ENCODE measurements at places on chromosomes 4 and X. TPM values are rescaled to one million over a fixed set of nuclear protein-coding genes. Genes with fewer than 3 reads are reported as not detected.

GRCh38 chr4:165844161-165844560 lies 28.9 kb upstream of the TLL1 start:
- no peaks in the 10 kb centered on the region for H3K36me3 ChIP-seq
- no peak overlapping the region for H3K4me3 ChIP-seq
- H3K27me3 ChIP-seq, result no peaks in the 10 kb centered on the region

- no peaks in the 10 kb centered on the region for H3K36me3 ChIP-seq
- no peak for DNase-seq
- H3K27ac ChIP-seq, result peak overlapping the region; percentile 47
- H3K4me1 ChIP-seq, result peaks cover 14% of the 10 kb centered on the region
- H3K4me3 ChIP-seq, result no peak overlapping the region
- no peaks in the 10 kb centered on the region for H3K27me3 ChIP-seq
Measured at GRCh38 chr4:128660361-128661215, 148.9 kb upstream of the JADE1 start.

DNA sequence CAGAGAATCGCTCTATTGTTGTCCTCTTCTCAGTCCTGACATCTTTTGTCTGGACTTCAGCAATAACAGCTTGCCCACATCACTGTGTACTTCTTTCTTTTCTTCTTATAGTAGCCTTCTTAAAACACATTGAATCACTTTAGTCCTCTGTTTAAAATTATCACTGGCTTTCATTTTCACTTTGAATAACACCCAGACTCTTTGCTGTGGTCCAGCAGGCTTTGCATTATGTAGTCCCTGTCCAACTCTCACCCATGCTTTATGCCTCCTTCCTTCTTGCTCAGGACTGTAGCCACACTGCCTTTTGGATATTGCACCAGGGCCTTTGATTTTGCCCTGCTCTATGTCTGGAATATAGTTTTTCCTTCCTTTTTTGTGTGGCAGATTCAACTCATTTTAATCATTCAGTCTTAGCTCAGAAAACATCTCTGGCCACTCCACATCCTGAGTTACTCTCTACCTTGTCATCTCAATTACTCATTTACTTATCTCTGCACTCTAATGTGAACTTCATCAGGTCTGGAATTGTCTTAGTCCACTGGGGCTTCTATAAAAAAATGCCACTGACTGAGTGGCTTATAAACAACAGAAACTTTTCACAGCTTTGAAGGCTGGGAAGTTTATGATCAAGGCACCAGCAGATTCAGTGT lies 168.2 kb downstream of the C4orf33 start:
- H3K4me3 ChIP-seq, result no peak overlapping the region
- H3K36me3 ChIP-seq, result no peaks in the 10 kb centered on the region
- no peak for DNase-seq
- no peaks in the 10 kb centered on the region for H3K4me1 ChIP-seq
- H3K27ac ChIP-seq, result no peak overlapping the region

GRCh38 chr4:39068907-39069306 lies 6.9 kb downstream of the KLHL5 start:
- no peaks in the 10 kb centered on the region for H3K4me1 ChIP-seq
- no peak for DNase-seq
- no peaks in the 10 kb centered on the region for H3K36me3 ChIP-seq
- no peak overlapping the region for H3K27ac ChIP-seq
- no peaks in the 10 kb centered on the region for H3K27me3 ChIP-seq
- H3K4me3 ChIP-seq, result no peak overlapping the region

The CPE gene
- 26.9 TPM for total RNA-seq

The SHROOM4 gene
- total RNA-seq, result 0.92 TPM

- H3K4me1 ChIP-seq, result no peaks in the 10 kb centered on the region
- H3K27me3 ChIP-seq, result no peaks in the 10 kb centered on the region
- no peak overlapping the region for H3K27ac ChIP-seq
- H3K4me3 ChIP-seq, result no peak overlapping the region
- H3K36me3 ChIP-seq, result no peaks in the 10 kb centered on the region
- no peak for DNase-seq
Measured at GRCh38 chr4:163448540-163449203, 24.9 kb downstream of the TKTL2 start.

GRCh38 chr4:82560853-82561785 lies 669 bp downstream of the TMEM150C start:
- H3K27me3 ChIP-seq, result no peaks in the 10 kb centered on the region
- no peaks in the 10 kb centered on the region for H3K4me1 ChIP-seq
- H3K4me3 ChIP-seq, result peak overlapping the region; percentile 59

DNA sequence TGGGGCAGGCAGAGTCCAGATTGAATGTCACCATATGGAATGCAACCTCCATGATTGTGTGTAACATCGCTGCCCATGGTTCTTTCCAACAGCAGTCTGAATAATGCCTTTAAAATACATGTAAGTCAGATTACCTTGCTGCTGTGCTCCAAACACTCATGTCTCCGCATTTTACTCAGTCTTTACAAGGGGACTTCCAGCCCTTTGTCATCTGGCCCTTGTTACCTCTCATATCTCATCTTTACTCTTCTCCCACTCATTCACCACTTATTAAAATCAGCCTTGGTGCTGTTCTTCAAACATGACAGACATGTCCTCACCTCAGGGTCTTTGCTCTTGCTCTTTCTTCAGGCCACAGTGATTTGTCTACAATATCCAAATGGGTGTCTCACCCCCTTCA lies 200.4 kb upstream of the GYPA start:
- no peaks in the 10 kb centered on the region for H3K27me3 ChIP-seq
- H3K36me3 ChIP-seq, result no peaks in the 10 kb centered on the region
- no peak for DNase-seq
- H3K27ac ChIP-seq, result no peak overlapping the region
- H3K4me1 ChIP-seq, result no peaks in the 10 kb centered on the region
- no peak overlapping the region for H3K4me3 ChIP-seq

The GRPR gene
- 32.4 TPM for total RNA-seq

The ANKRD50 gene
- 2.7 TPM for total RNA-seq

DNA sequence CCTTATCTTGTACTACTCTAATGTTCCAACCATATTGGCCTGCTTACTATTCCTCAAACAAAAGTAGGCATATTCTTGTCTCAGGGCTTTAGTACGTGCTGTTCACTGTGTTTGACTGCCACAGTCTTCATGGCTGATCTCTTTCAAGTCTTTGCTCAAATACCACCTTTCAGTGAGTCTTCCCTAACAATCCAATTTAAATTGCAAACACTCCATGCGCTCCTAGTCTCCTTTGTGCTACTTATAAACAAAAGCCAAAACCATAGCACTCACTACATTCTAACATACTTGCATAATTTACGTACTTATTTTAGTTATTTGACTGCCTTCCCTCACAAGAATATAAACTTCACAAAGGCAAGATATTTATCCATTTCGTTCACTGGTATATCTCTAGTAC lies 1.7 kb upstream of the ART3 start:
- no peak for DNase-seq
- H3K4me3 ChIP-seq, result no peak overlapping the region
- no peak overlapping the region for H3K27ac ChIP-seq
- H3K4me1 ChIP-seq, result no peaks in the 10 kb centered on the region

The CXCL5 gene
- 0.09 TPM for total RNA-seq

The VCX2 gene
- not detected for total RNA-seq

The HERC6 gene
- 5.6 TPM for total RNA-seq

The FRAS1 gene
- 16.6 TPM for total RNA-seq

The APLN gene
- total RNA-seq, result 0.28 TPM

- H3K4me3 ChIP-seq, result no peak overlapping the region
- no peaks in the 10 kb centered on the region for H3K4me1 ChIP-seq
- H3K27ac ChIP-seq, result no peak overlapping the region
- H3K27me3 ChIP-seq, result no peaks in the 10 kb centered on the region
- no peak for DNase-seq
- no peaks in the 10 kb centered on the region for H3K36me3 ChIP-seq
Measured at GRCh38 chrX:103157496-103158316, 57.2 kb upstream of the BEX4 start.

DNA sequence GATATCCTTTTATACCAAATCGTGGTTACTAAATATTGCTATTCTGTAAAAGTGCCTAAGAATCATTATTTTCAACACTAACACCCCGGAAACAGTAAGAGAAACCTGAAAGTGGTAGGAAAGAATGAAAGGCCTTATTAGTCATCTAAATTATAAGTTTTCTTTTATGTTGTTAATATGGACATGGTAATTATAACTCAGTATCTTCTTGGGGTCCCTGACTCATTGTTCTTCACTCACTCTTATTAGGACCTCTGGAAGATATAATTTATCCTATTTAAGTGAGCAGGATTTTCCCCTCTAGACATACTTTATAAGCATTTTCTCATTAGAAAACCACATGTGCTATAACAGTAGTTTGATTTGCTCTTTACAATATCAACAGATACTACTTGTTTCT lies 51.0 kb downstream of the SMARCA5 start:
- H3K4me1 ChIP-seq, result no peaks in the 10 kb centered on the region
- DNase-seq, result no peak
- no peaks in the 10 kb centered on the region for H3K36me3 ChIP-seq
- H3K27ac ChIP-seq, result no peak overlapping the region

The POF1B gene
- 6.0 TPM for total RNA-seq

DNA sequence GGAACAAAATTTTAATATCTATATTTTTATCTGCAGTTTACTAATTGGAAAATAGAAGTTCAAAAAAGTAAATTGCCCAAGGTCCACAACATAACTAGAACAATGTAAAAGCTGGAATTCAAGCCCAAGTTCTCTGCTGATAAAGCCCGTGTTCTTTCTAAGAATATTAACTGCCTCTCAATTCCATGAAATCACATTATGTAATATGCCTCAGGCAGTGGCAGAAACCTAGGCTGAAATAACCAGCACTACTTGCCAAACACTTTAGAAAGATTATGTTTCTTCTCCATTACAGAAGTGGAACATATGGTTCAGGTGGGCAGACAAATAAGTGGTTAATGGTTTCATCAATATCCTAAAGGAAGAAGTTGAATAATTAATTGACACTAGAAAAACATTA lies 56.7 kb upstream of the ADGRL3 start:
- H3K36me3 ChIP-seq, result no peaks in the 10 kb centered on the region
- no peaks in the 10 kb centered on the region for H3K4me1 ChIP-seq
- H3K27ac ChIP-seq, result no peak overlapping the region

GRCh38 chr4:147332091-147332490 lies 148.8 kb upstream of the EDNRA start:
- no peaks in the 10 kb centered on the region for H3K4me1 ChIP-seq
- H3K36me3 ChIP-seq, result no peaks in the 10 kb centered on the region
- H3K27me3 ChIP-seq, result no peaks in the 10 kb centered on the region
- no peak overlapping the region for H3K4me3 ChIP-seq
- DNase-seq, result no peak

- no peak for DNase-seq
- H3K36me3 ChIP-seq, result no peaks in the 10 kb centered on the region
- no peak overlapping the region for H3K4me3 ChIP-seq
- no peak overlapping the region for H3K27ac ChIP-seq
- H3K4me1 ChIP-seq, result peaks cover 3% of the 10 kb centered on the region
Measured at GRCh38 chr4:88045021-88045420, 37.6 kb downstream of the PKD2 start.

The ENPEP gene
- total RNA-seq, result 2.1 TPM

- H3K4me1 ChIP-seq, result no peaks in the 10 kb centered on the region
- DNase-seq, result no peak
- H3K27ac ChIP-seq, result no peak overlapping the region
- H3K4me3 ChIP-seq, result no peak overlapping the region
- no peaks in the 10 kb centered on the region for H3K36me3 ChIP-seq
Measured at GRCh38 chr4:36255577-36255976, 11.3 kb upstream of the ARAP2 start.

The C4orf50 gene
- 0.06 TPM for total RNA-seq

DNA sequence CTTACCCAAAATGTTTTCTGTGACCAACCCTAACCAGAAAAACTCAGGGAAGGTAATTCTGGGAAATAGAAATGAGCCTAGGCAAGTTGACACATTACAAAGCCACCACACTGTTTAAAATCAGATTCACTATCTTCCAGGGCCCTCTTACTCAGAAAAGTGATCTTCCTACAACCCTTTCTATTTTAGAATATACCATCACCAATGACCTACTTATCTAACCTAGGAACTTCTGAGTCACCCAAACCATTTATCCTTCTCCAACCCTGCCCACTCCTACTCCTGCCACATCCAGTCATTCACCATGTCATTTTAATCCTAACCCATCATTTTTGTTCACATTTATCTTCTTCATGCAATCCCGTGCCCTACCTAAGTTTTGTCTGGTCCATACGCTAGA lies 89.9 kb downstream of the FTHL17 start:
- no peaks in the 10 kb centered on the region for H3K36me3 ChIP-seq
- no peak for DNase-seq
- H3K4me1 ChIP-seq, result no peaks in the 10 kb centered on the region
- H3K27ac ChIP-seq, result no peak overlapping the region
- no peak overlapping the region for H3K4me3 ChIP-seq

The TMEM150C gene
- total RNA-seq, result 4.8 TPM

DNA sequence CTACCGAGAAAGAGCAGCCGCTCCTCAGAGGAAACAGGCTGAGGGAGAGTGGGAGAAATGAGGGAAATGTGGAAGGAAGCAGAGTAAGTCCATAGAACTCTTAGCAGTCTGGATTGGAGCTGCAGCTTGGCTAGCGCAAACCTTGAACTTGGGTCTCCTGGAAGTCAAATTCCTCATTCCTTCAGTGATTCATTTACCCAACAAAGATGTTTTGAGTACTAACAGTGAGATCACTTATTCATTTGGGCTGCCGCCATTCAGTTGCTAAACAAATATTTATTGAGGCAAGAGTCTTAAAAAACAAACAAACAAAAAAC lies 51.5 kb downstream of the SEL1L3 start:
- no peak overlapping the region for H3K4me3 ChIP-seq
- H3K27ac ChIP-seq, result no peak overlapping the region
- no peaks in the 10 kb centered on the region for H3K27me3 ChIP-seq
- H3K4me1 ChIP-seq, result no peaks in the 10 kb centered on the region

GRCh38 chrX:39427906-39428305 lies 626.6 kb downstream of the MID1IP1 start:
- H3K36me3 ChIP-seq, result no peaks in the 10 kb centered on the region
- H3K4me3 ChIP-seq, result no peak overlapping the region
- no peak for DNase-seq

- no peak overlapping the region for H3K27ac ChIP-seq
- H3K4me3 ChIP-seq, result no peak overlapping the region
- no peaks in the 10 kb centered on the region for H3K36me3 ChIP-seq
- H3K4me1 ChIP-seq, result no peaks in the 10 kb centered on the region
- H3K27me3 ChIP-seq, result no peaks in the 10 kb centered on the region
Measured at GRCh38 chr4:6183740-6184139, 16.6 kb downstream of the JAKMIP1 start.

DNA sequence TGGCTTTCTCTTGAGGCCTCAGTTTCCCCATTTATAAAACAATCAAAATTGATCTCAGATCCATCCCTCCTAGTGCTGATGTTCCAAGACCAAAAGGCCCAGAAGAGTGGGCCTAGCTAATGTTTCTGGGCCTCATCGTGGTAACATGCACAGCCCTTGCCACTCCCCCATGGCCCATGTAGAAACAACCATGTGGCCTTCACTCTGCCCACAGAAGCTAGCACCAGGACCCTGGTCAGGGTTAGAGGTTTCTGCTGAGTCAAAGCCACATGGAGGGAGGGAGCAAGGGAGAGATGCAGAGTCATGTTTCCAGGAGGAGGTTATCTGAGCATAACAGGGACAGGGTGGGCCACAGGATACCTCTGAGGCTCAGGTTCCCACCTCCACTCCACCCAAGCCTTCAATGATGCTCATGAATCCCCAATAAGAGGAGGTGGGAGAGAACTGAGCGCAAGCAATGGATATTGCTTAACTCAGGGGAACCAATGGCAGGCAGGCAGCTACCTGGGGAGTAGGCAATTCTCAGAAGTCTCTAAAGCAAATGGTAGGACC lies 16.9 kb downstream of the OTUD5 start:
- no peaks in the 10 kb centered on the region for H3K36me3 ChIP-seq
- DNase-seq, result no peak
- H3K4me3 ChIP-seq, result no peak overlapping the region
- no peaks in the 10 kb centered on the region for H3K27me3 ChIP-seq

GRCh38 chr4:119897260-119897659 lies 169.4 kb downstream of the MAD2L1 start:
- no peaks in the 10 kb centered on the region for H3K4me1 ChIP-seq
- DNase-seq, result no peak
- H3K4me3 ChIP-seq, result no peak overlapping the region
- no peaks in the 10 kb centered on the region for H3K27me3 ChIP-seq
- no peaks in the 10 kb centered on the region for H3K36me3 ChIP-seq
- H3K27ac ChIP-seq, result no peak overlapping the region

All from pancreas (tissue), 10 donors.